T-helper 9 cell (primary cell): ENCODE measurements at places on chromosomes 3 and 15.

- DNase-seq: no peak
Observed at GRCh38 chr3:72465853-72466252, 382.4 kb downstream of the SHQ1 start.

DNA sequence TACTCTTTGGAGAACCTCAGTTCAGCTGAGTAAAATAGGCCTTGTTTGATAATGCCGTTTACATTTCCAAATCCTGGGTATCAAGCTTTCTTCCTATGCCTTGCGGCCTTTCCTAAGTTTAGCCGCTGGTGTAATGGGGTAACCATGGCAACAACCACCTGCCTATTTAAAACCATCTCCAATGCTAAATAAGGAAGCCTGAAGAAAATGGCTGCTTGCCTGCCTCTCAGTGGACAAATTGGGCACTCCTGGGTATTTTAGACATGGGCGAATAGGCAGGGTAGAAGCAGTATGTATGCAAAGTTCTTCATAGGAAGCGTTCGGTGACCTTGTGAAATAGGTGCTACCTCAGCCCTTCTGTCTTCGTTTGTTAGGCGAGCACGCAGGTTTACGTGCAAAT, 122.7 kb downstream of the DGKG start:
- DNase-seq: no peak

DNA sequence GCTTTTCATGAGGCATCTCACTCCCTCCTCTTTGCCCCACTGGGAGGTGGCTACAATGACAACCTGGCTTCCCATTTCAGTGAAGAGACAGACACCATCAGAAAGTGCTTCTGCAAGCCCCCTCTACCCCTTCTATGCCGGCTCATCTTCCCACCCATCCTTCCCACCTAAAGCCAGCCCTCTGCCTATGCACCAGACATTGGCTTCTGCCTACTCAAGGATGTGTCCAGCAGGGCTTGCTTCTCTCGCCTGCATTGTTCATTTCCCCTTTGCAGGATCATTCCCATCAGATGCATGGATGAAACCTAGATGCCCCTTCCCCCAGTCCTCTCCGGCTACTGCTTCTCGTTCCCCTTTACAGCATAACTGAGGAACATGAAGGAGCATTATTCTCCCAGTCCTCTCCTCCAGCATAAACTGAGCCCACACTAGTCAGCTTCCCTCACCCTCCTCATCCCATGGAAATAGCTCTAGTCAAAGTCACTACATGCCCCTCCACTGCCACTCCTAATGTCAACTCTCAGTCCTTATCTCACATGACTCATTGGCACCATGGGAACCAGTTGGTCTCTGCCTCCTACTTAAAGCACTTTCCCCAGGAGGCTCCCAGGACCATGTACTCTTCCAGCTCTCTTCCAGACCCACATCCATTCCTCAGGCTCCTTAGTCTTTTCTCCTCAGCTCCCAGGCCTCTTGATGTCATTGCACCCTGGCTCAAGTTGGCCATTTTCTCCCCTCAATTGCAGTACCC, 47.9 kb downstream of the TM2D3 start:
- DNase-seq: no peak

DNA sequence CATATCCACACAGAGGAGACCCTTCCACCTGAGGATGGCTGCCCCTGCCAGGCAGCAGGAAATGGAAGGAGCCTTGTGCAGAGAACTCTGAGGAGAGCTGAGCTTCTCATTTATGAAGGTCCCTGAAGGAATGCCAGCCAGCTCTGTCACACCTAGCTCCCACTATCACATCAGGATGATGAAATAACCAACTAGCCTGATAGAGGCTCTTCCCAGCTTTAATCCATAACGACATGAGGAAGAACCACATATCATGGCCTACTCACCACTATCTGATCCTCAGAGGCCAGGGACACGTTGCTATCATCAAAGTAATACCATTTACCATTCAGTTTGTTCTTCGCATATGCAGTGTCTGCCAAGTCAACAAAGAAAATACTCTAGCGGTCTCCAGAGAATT, 1.5 kb upstream of the C3orf62 start:
- DNase-seq: no peak

DNA sequence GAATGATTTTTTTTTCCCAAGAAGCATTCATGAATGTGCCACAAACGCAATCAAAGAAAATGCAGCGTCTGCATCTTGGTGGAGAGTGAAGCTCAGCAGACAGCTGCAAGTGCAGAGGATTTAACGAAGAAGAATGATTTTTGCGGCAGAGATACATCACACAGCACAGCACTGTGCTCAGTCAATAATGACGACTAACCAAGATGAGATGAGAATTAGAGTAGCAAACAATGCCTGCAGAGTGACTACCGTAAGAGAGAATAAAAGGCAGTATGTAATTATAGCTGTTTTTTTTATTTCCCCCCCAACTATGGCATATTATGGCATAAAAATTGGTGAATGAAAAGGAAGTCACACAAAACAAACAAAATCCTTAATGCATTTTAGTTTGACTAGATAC, 218.0 kb upstream of the ROBO1 start:
- DNase-seq: no peak

DNA sequence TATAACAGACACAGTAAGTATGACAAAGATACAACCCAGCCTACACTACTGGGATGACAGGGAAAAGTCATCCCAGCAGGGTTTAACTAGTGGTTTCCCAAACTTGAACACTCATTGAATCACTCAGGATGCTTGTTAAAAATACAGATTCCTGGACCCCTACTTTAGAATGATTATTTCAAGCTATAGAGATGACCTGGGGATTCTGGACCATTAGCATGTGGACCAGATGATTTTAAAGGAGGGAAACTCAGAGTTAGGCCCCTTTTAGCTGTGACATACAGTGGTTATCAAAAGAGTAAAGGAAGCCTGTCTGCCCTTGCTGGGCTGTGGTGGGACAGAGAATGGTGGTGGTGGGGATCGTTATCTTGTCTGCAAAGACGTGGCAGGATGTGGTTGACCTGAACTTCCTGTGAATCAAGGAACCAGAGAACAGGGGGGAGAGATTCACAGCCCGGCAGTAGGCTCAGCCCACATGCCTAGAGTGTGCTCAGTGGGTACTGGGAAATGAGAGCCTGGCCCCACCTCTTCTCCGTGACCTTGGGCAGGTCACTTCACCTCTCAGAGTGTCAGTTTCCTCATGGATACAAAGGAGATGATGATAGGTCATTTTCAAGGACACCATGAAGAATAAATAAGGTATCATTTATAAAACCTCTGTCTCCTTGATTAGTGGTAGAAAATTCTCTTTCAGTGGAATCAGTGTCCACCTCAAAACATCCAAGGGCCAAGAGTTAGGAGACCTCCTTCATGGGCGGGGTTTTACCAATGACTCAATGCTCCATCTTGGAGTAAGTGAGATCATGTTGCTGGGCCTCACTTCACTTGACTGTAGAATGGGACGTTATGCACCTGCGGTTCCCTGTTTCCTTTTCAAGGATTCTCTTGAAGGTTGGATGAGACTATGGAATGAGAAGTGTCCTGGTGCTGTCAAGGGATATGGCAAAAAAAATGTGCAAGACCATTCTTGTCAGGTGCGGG, 306.5 kb downstream of the RPLP1 start:
- DNase-seq: peak; percentile 76

GRCh38 chr3:128554100-128554464, 61.1 kb upstream of the GATA2 start:
- no peak for DNase-seq

DNA sequence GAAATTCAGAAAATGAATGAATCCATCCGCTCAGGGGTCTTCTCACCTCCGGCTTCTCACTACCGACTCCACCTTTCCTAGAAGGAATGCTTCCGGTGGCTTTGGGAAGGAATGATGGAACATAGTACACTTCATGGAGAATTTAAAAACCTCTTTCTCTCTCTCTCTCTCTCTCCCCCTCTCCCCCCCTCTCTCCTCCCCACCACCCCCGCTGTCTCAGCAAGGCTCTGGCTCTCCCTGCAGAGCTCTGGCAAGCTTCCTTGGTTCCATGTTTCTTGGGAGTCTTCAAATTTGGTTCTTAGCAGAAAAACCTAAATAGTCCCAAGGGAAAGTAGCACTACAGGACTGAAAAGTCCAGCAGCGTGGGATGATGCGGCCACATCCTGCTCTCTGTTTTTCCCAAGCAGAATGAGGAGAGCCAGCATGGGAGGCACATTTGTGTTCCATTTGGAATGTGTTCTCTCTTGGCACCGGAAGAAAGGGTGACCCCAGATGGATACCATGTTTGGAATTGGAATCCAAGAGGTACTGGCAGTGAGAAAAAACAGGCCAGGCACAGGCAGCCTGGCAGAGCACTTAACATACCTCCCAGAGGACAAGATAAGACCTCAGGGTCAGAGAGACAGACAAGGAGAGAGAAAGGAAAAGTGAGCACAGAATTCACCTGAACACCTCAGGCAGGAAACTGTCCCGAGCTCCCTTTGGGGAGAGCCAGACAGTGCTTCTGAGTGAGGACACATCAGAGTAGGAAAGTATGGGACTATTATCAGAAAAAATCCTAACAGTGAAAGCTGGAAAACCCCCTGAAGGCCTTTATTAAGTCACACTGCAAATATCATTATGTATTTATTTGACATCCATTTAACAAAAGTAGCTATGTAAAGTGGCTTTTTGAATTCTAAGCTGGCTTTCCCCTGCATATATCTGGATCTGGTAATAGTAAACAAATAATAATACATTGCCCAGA, at the start of gene POPDC2:
POPDC2 (minus strand) TSS at position 116 of the 967 bp plus-strand sequence. CDS start 166 bp downstream, outside the sequence.
- DNase-seq: no peak

DNA sequence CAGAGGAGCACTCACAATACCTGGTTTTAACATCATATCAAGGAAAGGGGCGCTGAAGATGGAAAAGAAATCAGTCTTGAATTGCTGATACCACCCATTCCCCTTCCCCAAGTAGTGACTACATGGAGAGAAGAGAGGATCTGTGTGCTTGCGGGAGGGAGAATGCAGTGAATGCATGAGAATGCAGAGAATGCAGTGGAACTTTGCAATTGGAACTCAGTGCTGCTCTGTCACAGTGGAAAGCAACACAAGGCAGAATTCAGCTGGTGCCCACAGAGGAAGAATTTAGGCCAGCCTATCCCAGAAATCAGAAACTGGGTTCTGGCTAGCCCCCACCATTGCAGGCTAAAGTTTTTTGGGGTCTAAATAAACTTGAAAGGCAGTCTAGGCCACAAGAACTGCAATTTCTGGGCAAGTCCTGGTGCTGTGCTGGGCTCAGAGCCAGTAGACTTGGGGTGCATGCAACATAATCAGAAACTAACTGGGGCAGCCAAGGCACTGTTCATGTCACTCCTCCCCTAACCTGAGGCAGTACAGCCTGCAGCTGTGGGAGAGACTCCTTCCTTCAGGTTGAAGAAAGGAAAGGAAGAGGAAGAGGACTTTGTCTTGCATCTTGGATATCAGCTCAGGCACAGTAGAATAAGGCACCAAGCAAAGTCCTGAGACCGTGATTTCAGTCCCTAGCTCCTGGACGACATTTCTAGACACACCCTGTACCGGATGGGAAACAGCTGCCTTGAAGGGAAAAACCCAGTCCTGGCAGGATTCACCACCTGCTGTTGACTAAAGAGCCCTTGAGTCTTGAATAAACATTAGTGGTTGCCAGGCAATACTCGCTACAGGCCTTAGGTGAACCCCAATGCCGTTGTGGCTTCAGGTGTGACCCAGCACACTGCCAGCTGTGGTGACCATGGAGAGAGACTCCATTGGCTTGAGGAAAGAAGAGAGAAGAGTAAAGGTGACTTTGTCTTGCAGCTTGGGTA, 329.3 kb downstream of the TBL1XR1 start:
- DNase-seq: no peak

DNA sequence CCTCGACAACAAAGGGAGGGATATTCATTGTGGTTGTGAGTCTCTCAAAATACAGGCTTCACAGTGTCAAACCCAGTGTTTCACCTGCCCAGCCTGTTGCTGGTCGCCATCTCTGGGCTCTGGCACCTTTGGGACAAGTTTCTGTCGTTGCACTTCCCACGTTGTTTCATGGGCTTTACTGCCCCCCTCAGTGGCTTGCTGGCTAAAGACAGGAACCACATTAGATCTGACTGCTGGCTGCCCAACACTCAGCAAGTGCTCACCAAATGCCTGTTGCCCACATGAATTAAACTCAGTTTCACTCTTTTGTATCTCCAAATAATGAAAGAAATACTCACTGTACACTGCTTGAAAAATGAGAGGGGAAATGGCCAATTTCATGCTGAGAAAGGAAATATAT, 27.6 kb downstream of the FOXL2 start:
- DNase-seq: no peak

DNA sequence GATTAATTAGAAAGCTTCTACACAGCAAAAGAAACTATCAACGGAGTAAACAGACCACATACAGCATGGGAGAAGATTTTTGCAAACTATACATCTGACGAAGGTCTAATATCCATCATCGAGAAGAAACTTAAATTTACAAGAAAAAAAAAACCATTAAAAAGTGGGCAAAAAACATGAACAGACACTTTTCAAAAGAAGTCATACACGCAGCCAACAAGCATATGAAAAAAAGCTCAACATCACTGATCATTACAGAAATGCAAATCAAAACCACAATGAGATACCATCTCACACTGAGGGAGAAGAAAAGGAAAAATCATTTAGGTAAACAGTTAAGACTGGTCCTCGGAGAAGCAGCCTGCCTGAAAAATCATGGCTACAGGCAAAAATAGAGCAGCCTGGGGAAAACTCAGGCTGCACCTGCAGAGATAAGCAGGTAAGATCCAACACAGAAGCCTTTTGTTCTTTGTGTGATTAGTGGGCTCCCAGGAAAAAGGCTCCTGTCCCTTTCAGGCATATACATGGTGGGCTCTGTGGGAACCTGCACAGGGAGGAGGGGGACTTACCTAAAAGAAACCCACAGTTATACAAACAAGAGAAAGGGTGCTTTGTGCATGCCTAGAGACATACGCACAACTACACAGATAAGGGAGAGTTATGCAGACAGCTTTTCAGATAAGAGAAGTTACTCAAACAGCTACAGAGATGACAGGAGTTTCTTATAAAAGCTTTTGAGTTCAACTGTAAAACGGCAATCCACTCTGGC, 49.3 kb downstream of the C3orf70 start:
- DNase-seq: no peak

DNA sequence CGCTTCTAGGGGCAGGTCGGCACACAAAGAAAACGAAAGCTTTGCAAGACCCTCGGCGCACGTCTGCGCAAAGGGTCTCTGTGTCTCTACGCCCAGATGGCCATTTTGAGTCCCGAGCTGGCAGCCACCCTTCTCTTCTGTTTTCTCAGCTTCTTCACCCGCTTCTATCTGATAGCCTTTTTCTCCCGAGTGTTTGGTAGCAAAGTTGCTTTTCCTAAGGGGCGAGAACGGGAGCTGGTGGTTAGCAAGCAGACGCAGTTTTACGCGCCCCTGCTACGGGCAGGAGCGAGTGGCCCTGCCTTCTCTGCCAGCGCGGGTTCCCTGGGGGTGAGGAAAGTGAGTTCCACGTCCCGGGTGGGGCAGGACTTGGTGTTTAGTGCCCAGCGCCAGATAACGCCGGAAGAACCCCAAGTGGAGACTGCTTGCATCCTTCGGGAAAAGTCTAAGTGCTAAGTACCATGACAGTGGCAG, 2.9 kb upstream of the MKRN2 start:
- no peak for DNase-seq

DNA sequence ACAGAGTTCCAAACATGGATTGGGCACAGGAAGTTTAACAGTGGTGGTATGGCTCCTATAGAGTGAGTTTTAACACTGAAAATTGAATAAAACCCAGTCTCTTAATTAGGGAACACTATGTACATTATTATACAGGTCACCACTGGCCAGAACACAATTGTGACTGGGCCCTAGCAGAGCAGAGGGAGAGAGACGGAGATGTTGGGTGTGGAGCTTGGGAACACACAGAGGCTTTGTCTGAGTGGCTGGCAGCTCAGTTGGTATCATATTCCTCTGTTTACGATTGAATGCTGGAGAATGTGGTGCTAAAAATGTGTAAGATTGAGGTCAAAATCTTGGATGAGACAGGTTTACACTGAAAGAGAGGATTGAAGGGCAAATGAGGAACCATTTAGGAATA, 6.8 kb upstream of the MOBP start:
- DNase-seq: no peak
